ENCODE measurements at places on chromosomes 3 and 15.
A peak's percentile ranks its signal among the peaks of the same experiment; 100 is the strongest.

- peak; percentile 82 for DNase-seq
Observed at GRCh38 chr3:111989061-111989678, 9.6 kb upstream of the TAGLN3 start.

- no peak for DNase-seq
Observed at GRCh38 chr3:33579178-33579510, 138.9 kb downstream of the CLASP2 start.

DNA sequence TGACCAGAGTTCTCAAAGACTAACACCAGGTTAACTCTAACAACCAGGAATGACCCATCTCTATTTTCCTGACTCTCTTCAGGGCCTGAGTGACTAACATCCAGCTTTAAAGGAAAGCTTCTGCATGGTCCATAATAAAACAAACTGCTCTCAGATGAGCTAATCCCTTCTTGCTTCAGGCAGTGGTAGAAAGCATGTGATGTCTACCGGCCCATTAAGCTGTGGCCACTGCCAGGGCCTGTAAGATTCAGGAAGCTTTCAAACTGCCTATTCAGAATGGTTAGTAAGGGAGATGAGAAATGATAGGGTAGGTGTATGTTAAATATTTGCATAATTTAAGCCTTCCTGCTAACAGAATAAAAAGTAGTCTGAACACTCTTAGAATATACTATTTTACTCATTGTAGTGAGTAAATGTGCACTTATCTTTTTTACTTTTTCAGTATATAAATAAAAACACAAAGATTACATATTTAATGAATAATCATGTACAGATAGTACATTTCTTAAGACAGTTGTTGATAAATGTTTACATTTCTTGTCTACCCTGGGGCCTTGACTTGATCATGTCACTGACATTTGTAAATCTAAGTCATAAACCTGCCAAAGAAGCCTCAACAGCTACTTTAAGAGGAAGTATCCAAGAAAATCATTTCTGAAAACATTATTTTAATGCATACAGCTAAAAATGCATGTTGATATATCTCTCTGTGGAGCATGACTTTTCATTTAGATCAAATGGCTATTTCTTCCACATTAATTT is 222.0 kb downstream of the MCTP2 start:
- DNase-seq: no peak

- no peak for DNase-seq
Observed at GRCh38 chr3:144524531-144524930, 552.9 kb downstream of the DIPK2A start.

GRCh38 chr3:88573472-88573871 is 423.7 kb downstream of the C3orf38 start:
- DNase-seq: no peak

DNA sequence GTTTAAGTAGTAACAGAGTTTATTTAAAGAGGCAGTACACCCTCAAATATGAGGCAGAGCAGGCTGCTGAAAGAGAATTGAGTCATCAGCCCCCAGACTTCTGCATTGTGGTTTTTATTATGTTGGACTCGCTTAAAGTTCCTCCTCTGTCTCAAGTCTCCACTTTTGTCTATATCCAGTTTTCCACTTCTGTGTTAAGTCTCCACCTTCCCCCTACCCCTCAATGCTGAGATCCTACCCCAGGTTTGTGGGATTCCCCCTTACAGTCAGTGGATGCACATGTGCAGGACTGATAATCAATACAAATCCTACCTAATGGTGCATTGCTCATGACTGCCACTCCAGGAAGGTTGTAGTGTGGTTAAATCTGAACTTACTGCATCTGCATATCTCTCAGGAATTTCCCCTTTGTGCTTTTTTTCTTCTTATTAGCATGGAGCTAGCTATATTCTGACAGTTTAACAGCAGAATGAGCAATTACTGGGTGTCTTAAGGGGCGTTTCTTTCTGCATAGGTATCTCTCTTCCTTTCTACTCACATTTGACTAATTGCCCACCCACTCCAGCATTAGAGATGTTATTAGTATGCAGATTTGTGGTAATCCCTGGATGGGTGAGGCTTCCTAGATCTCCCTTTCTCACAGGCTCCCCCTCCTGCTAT is 11.9 kb upstream of the CD200R1L start:
- peak; percentile 8 for DNase-seq

GRCh38 chr3:151144760-151145159 is 58.3 kb downstream of the GPR171 start:
- DNase-seq: no peak

- DNase-seq: peak; percentile 22
Observed at GRCh38 chr3:43531835-43532234, 90.0 kb downstream of the ANO10 start.

DNA sequence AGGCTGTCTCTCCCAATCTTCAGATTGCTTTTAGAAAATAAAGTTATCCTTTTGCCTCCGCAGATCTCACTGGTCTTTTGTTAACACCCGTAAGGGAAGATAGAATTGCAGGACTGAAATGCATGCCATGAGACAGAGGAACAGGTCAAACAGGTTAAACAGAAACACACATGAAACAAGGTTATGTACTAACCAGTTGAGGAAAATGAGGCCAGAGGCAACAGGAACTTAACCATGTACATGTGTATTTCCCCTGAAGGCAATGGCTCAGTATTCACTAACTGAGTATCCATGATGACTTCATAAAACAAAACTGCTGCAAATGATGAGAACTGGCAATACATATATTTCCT is 169.1 kb upstream of the NSMCE3 start:
- DNase-seq: no peak

Measured in cardiac muscle cell (in vitro differentiated cells and primary cell).